ENCODE measurements at places on chromosomes 4 and X.
A peak's percentile ranks its signal among the peaks of the same experiment; 100 is the strongest.

DNA sequence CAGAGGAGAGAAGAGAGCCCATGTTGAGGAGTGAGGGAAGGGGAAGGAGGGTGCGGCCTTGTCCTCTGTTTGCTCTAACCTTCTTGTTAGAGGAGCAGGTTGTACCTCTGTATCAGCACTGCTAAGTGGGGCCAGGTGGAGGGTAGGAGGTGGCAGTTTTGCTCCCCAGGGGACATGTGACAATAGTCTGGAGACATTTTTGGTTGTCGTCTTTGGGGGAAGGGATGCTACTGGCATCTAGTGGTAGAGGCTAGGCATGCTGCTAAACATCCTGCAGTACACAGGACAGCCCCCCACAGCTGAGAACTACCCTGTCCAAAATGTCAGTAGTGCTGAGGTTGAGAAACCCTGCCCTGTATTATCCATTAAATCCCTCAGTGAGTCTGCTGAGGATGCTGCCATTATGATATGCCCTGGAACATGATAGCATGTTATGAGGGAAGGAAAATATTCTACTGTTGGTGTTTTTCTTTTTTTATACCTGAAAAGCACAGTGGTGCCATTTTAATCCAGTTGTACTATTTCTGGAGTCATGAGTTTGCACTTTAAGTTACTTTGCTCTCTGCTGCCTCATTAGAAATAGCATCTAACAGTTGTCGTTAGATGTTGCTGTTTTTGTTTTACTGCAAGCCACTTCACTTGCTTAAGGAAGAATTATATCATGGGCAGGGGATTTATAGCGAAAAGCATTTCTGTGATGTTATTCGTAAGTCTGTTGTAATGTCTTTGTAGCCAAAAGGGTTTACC lies 90.6 kb downstream of the LRP2BP start:
- DNase-seq = no peak

DNA sequence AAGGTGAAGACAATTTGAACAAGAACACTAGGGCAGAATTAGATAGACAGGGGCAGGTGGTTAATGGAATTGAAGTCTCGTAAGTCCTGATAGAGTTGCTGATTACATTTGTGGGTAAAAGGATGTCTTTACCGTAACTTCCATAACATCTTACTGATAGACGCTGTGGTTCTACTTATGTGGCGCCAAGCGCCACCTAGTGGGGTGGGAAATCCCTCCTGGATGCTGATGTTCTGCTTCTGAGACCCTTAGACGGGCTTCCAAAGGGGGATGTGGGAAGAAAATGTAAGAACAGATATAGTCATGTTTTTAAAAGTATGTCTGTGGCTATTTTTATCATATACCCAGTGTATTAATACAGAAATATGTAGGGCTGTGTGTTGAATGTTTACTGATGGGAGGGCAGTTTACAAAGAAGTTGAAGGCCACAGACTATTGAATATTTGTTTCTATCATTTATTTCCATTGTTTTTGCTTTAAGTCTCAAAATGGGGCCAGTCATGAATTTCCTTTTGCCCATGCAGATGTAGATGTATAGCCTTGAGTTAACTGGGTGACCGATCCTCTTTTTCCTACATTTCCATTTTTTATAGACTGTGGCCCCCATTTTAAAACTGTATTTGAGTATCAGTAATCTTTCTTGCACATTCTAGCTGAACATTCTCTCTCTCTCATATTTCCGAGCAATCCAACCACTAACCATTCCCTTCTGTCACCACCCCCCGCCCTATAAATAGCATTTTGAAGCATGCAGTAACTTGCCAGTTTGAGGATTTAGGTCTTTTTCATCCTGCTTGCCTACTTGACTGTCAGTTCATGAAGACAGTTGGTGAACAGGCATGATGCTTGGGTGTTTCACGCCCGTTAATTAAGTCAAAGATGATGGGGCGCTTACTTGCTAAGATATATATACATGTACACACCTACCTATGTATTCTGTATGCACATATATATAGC lies 12.1 kb upstream of the TLR8 start:
- DNase-seq = peak; percentile 4

DNA sequence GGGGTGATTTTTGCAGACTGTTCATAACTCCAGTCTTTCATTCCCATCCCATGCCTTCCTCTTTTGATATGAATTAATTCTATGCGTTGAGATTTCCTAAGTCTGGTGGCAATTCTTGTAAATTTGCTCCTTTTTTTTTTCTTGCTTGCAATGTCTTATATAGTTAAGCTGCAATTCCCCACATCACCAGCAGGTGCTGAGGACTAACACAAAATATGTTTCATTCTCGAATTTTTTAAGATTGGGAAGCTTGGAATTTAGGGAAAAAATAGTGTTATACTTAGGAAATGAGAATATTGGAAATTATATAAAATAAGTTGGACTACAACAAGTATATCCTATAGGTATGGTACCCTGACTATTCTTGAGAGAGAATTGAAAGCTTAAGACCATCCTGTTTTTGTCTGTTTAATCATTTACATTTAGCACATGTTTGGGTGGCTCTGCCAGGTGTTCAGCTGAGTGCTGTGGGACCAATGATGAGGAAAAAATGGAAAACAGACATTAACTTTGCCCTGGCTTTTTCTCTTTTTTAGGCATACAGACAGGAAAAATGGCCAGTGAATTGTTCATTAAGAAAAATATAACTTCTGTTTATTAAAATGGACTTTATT lies 30.2 kb downstream of the AFF2 start:
- DNase-seq = no peak

GRCh38 chr4:163356104-163356503 lies 12.4 kb downstream of the NPY5R start:
- DNase-seq = no peak

DNA sequence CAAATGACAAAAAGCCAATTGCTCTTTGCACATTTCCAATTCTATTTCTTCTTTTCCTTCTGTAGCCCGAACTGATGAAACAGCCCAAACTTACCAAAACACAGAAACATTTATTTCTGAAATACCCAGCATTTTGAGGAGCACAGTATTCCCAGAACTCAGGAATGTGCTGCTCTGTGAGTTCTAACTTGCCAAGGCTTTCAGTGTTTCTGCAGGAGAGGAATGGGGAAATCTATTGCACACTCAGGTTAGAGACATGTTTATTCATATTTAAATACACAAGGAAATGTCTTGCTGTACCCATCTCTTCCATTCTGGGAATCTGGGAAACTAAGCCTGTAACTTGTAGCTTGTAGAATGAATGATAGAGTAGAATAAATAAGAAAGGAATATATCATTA lies 10.7 kb downstream of the TMPRSS11D start:
- no peak for DNase-seq

- no peak for DNase-seq
Measured at GRCh38 chrX:13386636-13387035, 66.8 kb upstream of the ATXN3L start.

- no peak for DNase-seq
Measured at GRCh38 chrX:28108186-28108945, 127.1 kb upstream of the DCAF8L1 start.

DNA sequence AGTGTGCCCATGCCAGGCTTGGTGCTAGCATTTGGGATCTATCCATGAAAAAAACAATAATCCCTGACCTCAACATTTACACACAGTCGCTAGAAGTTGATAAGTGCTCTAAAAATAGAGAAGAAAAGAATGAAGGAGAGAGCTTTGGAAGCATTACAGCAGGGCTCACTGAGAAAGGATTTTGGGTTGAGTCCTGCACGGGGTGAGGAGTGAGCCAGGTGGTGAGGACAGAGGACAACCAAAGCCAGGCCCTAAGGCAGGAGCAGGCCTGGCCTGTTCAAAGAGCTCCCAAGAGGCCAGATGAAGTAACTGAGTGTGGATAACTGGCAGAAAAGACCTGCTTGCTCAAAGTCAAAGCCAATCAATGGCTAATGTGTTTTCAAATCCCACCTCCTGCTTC lies 20.7 kb upstream of the PROM1 start:
- no peak for DNase-seq

- DNase-seq = no peak
Measured at GRCh38 chr4:145090380-145090779, 7.6 kb downstream of the ANAPC10 start.

GRCh38 chr4:25937801-25938200 lies 23.8 kb downstream of the SMIM20 start:
- DNase-seq = no peak

Measured in hematopoietic multipotent progenitor cell treated with erythropoietin and hydrocortisone succinate and interleukin-3 and kit ligand, for 17 days (in vitro differentiated cells).